ENCODE measurements at places on chromosomes 4 and X. TPM values are rescaled to one million over a fixed set of nuclear protein-coding genes. Genes with fewer than 3 reads are reported as not detected.
A peak's percentile ranks its signal among the peaks of the same experiment; 100 is the strongest.

DNA sequence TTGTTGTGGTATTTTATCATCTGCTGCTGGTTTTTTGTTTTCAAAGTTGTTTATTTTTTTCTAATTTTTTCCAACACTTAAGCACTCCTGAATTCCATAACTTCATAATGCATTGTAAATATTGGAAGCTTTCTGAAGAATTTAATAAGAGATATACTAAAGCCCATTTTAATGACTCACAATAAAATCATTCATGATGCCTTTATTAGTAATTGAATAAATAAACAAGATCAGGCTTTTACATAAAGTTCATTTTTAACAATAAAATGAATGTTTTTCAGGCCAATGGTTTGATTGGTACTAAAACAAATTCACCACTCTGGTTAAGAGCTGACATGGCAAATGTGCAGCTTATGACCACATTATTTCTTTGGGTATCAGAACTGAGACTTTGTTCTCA lies 408.2 kb upstream of the SMIM31 start:
- DNase-seq: no peak

The NSUN7 gene
- total RNA-seq: 1.2 TPM

The MAOA gene
- 1.7 TPM for total RNA-seq

DNA sequence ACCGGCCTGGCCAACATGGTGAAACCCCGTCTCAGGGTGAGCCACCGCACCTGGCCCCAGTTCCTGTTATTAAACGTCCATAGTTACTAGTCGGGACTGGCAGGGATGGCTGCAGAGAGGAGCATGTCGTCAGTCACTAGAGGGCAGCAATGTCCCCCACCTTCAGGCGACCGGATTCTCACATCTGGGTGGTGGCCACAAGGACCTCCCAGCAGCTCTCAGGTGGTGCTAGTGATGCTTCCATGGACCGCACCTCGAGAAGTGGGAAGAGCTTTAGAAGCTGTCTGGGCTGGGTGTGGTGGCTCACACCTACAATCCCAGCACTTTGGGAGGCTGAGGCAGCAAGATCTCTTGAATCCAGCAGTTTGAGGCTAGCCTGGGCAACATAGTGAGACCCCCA lies 13.3 kb upstream of the IL3RA start:
- peak; percentile 78 for DNase-seq

GRCh38 chr4:100969925-100970324 lies 377.4 kb downstream of the PPP3CA start:
- DNase-seq: no peak

DNA sequence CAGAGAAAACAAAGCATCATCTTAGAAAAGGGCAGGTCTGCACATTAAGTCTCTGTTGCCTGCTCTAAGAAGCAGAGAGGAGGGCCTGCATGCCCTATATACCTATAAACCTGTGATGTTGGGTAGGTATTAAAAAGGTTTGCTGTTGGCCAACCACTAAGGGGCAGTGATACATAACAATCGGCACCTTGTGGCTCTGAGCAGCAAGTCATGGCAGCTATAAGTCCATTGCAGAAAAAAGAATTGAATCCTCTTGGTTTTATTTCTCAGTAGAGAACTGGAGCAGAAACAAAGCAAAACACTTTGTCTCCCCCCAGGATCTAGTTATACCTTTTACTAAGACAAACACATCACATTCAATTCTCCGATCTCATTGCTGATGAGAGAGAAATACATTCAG lies 1364.4 kb downstream of the STIM2 start:
- peak; percentile 25 for DNase-seq

DNA sequence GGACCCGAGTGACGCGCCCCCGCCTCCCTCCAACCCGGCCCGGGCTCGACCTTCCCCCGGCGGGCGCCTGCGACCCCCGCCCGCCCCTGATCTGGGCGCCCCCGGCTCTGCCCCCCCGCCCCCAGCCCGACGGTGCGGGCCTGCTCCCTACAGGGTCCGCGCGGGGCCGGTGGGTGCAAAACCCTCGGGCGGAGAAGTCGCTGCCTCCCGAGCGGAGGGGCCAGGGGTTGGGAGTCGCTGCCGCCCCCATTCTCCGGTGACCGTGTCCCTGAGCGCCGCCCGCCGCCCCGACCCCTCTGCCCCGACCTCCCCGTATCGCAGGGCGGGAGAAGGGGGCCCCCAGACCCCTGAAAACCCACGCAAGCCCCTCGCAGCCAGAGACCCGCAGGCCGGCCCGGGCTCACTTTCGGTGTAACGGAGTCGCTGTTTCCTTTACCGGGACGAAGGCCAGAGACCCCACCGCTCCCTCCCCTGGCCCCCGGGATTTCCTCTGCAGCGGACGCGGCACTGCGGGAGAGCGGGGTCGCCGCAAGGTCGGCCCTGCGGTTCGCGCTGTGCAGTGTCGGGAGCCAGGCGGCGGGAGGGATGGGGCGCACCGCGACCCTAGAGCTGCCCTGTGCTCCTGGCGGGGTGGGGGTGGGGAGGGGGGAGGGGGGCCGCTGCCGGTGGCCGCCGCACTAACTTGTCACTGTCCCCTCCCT lies 729 bp upstream of the CPLX1 start:
- DNase-seq: no peak

The IL2RG gene
- total RNA-seq: 1.4 TPM

The TEX13C gene
- 0.28 TPM for total RNA-seq

- no peak for DNase-seq
These were observed 42.8 kb upstream of the KLHL34 start for GRCh38 chrX:21700967-21701366.

The GPR119 gene
- not detected for total RNA-seq

GRCh38 chr4:156889616-156890594 lies 81.7 kb downstream of the PDGFC start:
- DNase-seq: no peak

The DKK2 gene
- total RNA-seq: not detected

The UCHL1 gene
- total RNA-seq: 2,441 TPM

All from A172 (cell line).